ENCODE measurements at places on chromosomes 7 and 10.

DNA sequence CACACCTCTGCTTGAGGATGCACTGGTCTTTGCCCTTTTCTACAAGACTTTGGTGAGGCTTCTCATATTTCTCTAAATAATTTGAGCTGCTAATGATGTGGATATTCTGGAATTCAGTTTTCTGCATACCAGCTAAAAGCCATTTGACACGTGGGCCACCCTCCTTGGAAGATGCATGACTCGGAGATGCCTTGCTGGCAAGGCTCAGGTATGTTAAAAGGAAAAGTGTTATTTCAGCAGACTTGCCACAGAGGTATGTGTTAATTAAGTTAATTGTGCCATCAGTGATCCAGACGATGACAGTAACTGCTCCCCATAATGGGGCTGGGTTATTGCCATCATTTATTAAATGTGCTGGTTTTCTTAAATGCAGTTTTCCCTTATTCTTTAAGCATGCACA is 8.8 kb upstream of the GFRA1 start:
- no peak for DNase-seq

- no peak for DNase-seq
These were observed 31.1 kb downstream of the NUB1 start for GRCh38 chr7:151372612-151373265.

- DNase-seq = no peak
These were observed 361.4 kb downstream of the KIF20B start for GRCh38 chr10:90062786-90063185.

DNA sequence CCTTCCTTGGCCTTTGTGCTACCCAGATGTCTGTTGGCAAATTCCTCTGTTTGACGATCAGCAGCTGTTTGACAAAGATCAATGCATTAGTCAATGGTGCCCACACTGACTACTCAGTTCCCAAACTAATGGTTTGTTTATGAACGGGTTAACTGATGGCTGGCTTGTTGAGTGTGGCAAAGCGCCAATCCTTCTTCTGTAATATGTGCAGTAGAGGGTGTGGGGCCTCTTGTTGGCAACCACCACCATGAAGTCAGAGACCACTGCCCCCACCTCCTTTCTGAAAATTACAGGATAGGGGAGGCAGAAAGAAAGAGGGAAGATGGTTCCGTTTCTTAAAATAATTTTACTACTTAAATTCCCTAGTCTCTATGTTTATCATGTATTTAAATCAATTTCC is 2.6 kb upstream of the PLCE1 start:
- no peak for DNase-seq

DNA sequence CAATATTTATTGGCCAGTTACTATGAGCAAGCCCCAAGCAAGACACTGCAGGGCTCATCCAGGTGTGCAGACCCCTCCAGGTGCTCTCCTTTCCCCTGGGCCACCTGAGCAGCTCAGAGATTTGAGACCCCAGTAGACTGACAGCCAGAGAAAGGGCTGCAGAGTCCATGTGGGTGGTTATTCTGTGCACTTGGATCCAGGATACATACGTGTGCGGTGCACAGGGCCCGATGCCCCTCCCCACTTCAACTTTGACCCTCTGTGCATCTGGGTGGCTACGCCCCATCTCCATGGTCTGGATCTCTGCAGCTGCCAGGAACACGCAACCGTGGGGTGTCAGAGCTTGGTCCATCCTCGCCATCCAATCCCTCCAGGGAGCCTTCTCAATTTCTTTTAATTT is 72.9 kb downstream of the MKI67 start:
- no peak for DNase-seq

DNA sequence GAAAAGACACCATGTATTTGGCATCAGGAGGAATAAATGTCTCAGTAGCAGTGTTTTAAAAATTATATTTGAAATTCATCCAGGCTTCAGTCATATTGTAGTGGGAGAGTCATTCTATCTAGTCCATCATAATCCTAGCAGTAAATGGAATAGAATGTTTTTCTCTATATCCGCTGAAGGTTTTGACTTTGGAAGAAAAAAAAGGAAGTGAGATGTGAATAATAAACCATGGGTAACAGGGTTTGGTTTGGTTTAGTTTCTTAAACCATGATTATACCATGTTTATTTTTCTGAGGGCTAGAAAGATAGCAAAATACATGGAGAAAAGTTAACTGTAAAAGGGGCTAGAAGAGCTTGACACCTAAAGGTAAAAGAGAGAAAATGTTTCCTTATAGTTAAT is 16.4 kb upstream of the BPGM start:
- no peak for DNase-seq

- no peak for DNase-seq
These were observed 38.0 kb upstream of the RTKN2 start for GRCh38 chr10:62306663-62307062.

GRCh38 chr7:148754912-148755311 is 56.2 kb downstream of the CUL1 start:
- no peak for DNase-seq

- DNase-seq = no peak
These were observed 20.4 kb downstream of the BCCIP start for GRCh38 chr10:125843603-125844329.

DNA sequence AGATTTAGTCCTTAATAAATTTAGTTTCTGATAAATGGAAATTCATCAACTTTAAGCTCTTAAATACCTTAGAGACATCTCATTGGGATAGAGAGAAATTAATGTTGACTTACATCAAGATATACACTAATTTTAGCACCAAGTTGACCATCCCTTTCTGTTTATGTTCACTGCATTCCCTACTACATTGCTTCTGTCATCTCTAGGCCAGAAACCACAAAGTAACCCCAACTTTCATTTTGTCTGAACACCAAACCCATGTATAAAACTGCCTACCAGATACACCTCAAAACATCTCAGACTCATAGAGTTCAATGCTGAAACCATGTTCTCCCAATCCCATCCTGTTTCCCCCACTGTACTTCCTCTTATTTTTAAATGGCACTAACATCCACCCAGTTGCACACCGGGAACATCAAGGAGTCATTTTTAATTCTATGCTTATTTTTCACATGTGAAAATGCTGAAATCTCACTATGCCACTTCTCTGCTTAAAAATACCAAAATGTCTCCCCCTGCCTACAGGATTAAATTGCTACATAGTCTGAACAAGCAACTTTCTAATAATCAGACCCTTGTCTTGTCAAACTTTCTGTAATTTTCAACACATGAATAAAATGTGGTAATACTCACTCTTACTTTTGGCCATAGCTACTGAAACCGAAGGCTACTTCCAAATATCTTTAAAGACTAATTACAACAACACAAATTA is 201.6 kb downstream of the SEMA3D start:
- DNase-seq = no peak

DNA sequence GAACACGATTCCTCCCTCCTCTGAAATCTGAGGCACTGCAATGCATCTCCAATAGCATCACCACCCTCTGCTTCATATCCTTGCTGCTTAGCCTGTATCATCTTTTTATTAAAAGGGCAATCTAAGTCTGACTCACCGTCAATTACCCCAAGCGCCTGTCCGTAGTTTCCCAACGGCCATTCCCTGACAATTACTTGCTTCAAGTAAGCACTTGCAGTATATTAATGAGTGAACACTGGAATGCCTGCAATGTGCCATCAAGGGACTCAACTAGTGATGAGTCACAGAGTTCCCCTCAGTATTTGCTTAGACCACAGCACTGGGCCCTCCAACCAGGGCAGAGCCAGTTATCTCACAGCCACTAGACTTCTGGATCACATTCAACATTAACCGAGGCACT is 19.5 kb upstream of the PPP1R3C start:
- DNase-seq = no peak

GRCh38 chr7:23918286-23918685 is 208.3 kb downstream of the STK31 start:
- no peak for DNase-seq

All from coronary artery (tissue), 2 donors.